ENCODE measurements at places on chromosomes 7 and 10. TPM values are rescaled to one million over a fixed set of nuclear protein-coding genes. Genes with fewer than 3 reads are reported as not detected.

- DNase-seq, result no peak
Measured at GRCh38 chr7:108340856-108341411, 115.3 kb downstream of the NRCAM start.

- no peak for DNase-seq
Measured at GRCh38 chr7:91039033-91039432, 225.2 kb upstream of the FZD1 start.

DNA sequence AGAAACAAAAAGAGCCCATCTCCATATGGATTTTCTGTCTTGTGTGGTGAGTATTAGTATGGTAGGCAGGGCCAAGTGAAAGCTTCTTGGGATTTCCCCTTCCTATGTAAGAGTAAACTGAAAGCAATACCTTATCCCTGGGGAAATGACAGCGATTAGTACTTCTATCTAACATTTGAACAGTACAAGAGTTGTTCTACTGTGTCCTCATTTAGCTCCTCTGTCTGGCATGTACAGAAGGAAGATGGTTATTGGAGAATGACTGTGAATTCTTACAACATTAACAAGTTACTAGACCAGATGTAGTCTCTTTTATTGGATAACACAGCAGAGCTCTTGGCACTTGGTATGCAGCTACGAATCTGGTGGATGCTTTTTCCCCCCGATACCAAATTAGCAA is 17.9 kb upstream of the TRIL start:
- DNase-seq, result peak; percentile 44

DNA sequence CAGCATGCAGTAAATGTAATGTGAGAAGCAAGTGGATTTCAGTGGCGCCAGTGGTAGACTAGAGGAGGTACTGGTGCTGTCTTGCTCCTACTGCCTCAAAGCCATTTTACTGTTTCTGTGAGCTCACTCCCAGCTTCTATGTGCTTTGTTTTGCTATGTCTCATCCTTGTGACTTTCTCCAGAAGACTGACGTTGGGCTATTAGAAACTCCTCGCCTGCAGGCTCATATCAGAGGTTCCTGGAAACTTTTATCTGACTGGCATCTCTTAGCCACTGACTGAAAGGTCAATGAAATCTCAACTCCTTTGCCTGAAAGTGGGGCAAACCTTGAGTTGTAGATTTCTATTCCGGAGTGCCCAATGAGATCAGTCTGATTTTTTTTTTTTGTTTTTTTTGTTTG is 66.4 kb upstream of the SORCS1 start:
- DNase-seq, result no peak

DNA sequence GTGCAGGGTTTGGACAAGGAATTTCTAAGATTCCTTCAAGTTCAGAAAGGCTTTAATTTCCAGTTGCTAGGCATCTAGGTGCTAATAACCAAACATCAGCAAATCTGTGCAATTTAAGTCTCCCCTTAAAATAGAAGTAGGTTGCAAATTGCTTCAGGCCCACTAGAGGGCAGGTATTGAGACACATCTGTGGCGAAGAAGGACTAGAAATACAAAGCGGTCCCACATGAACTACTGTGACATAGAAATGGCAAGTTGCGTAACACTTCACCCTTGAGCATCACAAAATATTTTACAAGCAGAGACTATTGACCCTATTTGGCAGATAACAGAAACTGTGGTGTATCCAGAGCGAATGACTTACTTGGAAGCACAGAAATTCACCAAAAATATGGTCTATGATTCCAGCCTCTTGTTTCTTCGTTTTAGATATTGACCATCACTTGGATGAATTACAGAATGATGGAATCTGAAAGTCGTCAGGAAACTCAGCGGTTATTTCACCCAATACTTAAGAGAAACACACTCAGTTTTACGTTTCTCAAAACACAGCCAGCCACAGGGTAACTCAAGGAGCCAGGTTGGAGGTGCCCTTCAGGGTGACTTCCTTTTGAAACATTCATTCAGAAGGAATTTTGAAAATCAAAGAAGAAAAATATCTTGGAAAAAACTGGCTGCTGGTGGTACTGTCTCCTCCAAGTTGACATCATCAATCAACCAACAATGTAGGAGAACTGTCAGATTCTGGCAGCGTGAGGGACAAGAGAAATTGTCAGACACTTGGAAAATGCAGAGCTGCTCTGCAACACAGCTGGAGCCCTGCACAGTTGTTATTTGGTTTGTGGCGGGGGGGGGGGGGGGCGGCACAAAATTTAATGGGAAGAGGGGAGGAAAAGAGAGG is 256.3 kb upstream of the MINDY3 start:
- peak; percentile 1 for DNase-seq

DNA sequence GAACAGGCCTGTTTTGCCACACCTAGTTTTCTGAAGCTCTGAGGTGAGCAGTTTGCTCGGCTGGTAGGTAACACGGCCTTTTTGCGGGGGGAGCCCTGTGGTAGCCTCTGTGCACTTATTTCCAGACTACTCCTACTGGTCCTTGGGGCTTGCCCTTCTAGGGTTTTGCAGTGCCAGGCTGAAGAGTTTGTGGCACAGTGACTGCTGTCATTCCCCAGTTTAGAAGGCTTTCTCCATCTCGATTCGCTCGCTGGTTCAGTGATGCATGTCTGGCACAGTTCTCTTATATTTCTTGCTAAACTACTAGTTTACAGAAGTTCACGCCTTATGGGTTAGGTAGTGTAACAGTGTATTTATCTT is 711 bp downstream of the KIF20B start:
- DNase-seq, result no peak

GRCh38 chr10:103548581-103549348 is 55.3 kb downstream of the NEURL1 start:
- peak; percentile 82 for DNase-seq

GRCh38 chr7:139358541-139359365 is 941 bp upstream of the LUC7L2 start:
- peak; percentile 27 for DNase-seq

- DNase-seq, result peak; percentile 51
Measured at GRCh38 chr10:69409968-69410367, 6.8 kb downstream of the TACR2 start.

DNA sequence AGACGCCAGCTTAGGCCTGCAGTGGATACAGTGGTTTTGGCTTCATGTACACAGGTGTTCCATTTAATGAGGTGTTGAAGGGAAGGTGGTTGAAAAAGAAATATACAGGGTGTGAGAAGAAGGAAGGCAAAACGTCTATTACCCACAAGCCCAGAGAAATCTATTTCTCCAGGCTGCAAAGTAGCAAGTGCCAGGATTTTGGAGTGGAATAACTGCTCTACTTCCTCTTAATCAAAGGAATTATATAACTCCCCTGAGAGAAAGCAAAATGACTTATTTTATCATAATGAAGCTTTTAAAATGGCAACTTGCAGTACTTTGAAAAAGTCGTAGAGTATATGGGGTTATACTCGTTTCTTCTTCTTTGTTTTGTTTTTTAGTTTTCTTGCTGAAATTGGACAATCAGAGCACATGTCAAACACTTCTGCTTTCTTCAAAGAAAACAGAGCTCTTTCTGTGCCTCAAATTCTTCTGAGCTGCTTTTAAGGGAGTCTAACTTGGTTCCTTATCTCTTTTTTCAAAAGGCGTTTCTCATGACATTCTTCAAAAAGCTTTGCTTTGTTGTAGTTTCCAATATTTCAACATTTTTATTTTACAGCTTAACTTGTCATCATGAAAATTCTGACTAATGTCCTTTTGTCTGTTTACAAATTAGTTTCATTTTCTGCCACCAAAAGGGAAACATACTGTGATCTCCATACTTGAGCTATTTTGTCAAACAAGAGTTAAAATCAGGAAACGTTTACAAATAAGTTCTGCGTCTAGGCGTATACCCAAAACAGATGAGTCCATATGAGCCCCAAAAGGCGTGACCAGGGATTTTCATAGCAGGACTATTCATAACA is 289.7 kb downstream of the FRMD4A start:
- DNase-seq, result peak; percentile 83

GRCh38 chr7:137484326-137484725 is 140.8 kb upstream of the PTN start:
- DNase-seq, result no peak

- DNase-seq, result no peak
Measured at GRCh38 chr7:7119729-7120128, 62.6 kb upstream of the C1GALT1 start.

GRCh38 chr7:66790725-66791124 is 50.2 kb downstream of the RABGEF1 start:
- DNase-seq, result peak; percentile 30

DNA sequence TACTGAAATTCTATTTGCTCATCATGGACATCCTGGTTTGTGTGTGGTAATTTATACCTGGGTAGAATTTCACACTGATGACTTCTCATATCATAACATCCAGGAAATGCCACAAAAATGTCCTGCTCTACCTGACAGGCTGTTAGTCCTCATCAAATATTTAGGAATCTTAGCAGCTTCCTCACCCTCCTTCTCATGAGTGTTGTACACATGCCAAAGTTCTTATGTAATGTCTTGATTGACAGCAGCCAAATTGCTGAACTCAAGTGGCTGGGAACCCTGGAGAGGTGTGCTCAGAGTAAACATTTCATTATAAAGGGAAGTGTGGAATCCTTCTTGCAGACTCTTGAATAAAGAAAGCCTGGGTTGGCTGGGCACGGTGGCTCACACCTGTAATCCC is 8.9 kb downstream of the EEPD1 start:
- DNase-seq, result no peak

GRCh38 chr7:115070311-115070710 is 148.4 kb downstream of the MDFIC start:
- no peak for DNase-seq

DNA sequence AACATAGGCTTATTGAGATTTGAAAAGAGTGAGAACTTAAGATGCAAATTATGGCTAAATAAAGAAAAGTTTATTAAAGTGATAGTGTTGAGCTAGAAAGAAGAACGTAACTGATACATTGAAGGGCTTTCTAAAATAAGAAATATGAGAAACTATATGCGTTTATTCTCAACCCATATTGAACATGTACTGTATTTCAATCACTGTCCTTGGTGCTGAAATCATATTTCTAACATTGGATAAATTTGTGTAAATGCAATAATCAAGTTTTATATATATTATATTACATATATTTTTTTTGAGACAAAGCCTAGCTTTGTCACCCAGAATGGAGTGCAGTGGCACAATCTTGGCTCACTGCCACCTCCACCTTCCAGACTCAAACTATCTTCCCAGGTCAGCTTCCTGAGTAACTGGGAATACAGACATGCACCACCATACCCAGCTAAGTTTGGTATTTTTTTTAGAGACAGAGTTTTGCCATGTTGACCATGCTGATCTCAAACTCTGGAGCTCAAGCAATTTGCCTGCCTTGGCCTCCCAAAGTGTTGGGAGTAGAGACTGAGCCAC is 1065.8 kb downstream of the REEP3 start:
- DNase-seq, result peak; percentile 23

DNA sequence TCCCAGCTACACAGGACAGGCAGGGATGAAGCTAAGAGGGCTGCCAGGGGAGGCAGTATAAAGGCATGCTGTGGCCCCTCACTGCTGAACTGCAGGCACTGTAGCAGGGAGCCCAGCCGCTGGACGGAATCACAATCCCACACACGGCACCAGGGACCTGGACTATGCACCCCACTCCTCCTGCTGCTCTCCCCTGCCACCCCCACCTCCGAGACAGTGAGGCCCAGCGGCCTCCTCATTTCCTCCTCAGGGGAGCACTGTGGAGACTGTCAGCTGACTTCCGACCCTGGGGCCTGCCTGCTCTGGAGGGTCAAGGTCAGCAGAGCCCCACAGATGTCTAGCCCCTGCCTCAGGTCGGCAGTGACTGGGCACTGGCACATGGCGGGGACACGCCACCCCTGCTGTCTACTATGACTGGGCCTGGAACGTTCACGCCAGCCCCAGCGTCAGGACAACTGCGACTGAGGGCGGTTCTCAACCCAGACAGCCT is 92.7 kb downstream of the FAM53B start:
- DNase-seq, result no peak

GRCh38 chr10:86254081-86254480 is 112.5 kb downstream of the GRID1 start:
- no peak for DNase-seq

GRCh38 chr7:82204694-82205093 is 238.9 kb downstream of the CACNA2D1 start:
- peak; percentile 5 for DNase-seq

DNA sequence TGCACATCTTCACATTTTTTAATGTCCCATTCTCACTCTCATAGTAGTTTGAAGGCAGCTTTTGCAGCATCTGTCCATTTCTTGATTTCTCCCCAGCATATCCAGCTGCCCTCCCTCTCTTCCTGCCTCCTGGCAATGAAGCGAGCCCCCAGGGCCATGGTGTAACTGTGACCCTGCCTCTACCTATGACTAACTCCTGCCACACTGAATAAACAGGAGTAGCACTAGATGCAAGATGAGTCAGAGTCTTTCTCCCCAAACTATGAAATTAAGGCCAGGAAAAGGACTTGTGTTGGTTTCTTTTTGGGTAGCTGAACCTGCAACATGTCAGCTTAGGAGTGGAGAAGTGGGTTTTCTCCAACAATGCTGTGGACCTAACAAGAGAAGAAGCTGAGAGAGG is 329.0 kb downstream of the RNLS start:
- DNase-seq, result no peak

GRCh38 chr7:5711409-5711808 is 70.1 kb downstream of the RNF216 start:
- no peak for DNase-seq

- DNase-seq, result no peak
Measured at GRCh38 chr7:14054125-14054524, 64.7 kb upstream of the ETV1 start.

DNA sequence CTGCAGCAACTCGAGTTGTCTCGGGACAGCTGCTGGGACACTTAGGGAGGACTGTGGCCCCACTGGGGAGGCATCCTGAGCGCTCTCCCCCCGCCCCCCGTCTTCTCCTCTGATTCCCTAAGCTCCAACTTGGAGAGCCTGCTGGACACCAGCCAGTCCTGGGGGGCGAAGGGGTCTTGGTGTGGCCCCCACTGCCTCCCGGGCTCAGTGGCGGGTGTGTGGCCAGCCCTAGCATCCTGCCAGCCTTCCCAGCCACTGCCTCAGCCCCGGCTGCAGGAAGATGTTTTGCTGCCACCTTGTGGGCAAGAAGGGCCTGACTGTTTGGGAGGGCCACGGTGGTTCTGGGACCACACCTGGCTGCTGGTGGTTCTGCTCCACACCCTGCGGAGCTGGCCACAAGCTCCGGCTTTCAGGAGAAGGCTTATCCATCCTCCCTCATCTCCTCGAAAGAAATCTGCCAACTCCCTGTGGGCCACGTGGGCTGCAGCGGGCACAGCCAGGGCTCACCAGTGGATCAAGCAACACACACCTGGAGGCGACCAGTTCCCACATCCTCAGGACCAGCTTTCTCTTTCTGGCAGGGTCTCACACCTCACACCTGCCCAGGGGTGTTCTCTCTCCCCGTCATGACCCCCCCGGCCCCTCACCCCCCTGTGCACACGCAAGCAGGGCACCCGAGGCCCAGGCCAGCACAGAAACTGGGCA is 24.8 kb downstream of the AGAP3 start:
- peak; percentile 80 for DNase-seq

- DNase-seq, result peak; percentile 29
Measured at GRCh38 chr7:123643495-123644441, 11.9 kb upstream of the LMOD2 start.

The GSTO1 gene
- total RNA-seq, result 48.4 TPM

The MACROH2A2 gene
- 18.5 TPM for total RNA-seq

The SPAM1 gene
- not detected for total RNA-seq

The YAE1 gene
- total RNA-seq, result 32.1 TPM

The AGAP5 gene
- total RNA-seq, result 6.3 TPM
